ENCODE measurements at places on chromosomes 4 and X.

- DNase-seq = no peak
Observed at GRCh38 chrX:37779857-37780256, at the start of gene CYBB. TSS of gene CYBB (plus strand) at chrX:37780059. CDS start at chrX:37780078, 19 bp downstream.

DNA sequence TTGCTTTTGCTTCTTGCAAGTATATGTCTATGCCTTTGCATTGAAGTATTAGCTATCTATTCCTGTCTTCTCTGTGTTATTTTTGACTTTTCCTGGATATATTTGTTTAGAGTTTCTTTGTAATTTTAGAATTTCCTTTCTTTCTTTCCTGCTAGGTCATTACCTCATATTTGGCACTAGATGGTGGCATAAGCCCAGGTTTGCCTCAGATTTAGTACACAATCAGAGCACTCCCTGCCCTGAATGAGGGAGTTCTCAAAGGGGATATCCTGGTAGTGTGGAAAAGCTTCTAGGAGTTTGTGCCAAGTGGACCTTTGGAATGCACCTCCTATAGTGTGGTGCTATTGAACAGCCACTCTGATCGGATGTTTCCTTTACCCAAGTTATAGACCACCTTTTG lies 181.6 kb downstream of the UGT8 start:
- DNase-seq = no peak

DNA sequence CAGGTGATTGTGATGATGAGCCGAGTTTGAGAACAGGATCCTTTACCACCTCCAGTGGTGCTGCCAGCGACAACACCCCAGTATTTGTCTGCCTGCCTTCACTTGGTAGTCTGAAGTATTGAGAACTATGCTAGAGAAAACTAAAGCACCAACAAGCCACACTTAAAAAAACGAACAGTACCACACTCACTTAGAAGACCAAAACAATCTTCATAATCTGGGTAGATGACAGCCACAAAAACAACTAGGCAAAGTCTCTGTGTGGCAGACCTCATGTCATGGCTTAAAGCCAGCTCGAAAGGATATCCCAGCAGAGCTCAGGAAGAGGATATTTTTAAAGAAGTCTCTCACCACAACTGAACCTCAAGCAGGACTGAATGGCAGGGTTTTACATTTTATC lies 236.0 kb downstream of the GPC3 start:
- no peak for DNase-seq

GRCh38 chr4:99430106-99430505 lies 5.0 kb downstream of the ADH7 start:
- DNase-seq = no peak

- no peak for DNase-seq
Observed at GRCh38 chr4:187179086-187180058, 455.7 kb upstream of the FAT1 start.

GRCh38 chrX:46279925-46280313 lies 265.3 kb downstream of the ZNF674 start:
- no peak for DNase-seq

DNA sequence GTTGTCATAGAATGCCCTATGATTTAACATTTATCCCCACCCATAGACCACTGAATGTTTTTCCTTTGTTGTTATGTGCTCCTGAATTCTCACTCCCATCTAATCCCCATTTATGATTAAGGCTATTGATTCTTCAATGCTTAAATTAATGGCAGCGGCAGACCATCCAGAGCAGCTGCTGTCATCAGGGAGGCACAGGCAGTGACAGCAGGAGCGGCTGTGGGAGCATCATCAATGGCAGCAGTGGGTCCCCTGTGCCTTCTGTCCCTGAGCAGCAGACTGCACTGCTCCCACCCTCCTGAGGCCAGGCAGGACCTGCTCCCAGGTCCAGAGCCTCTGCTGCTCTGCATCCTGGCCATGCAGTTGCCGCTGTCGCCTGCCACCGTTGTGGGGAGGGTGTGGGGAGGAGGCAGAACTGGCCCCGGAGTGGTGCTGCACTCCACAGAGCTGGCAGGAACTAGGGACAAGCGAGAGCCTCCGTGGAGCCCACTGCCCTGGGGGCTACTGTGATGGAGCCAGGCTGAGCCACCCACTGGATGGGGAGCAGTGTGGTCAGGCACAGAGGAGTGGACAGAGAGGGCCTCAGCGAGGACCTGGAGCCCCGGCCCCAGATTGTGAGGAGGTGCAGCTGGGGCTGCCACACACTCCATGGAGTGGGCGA lies 29.0 kb downstream of the NAA11 start:
- DNase-seq = no peak

- no peak for DNase-seq
Observed at GRCh38 chrX:28595346-28595745, 8.1 kb downstream of the IL1RAPL1 start.

DNA sequence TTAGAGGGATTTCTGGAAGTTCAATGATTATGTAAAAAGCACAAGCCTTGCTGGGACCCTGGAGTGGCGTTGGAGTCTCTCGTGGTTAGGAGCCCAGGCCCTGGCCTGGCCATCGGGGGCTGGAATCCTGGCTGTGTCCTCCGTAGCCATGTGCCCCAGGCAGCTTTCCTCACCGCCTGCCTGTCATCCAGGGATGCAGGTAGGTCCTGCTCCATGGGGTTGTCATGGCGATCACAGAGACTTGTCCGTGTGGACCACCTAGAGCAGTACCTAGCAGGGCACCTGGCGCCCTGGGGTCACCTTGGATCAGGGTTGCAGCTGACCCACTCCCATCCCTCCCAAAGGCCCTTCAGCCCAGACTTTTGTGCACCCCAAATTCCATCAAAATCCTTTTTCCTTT lies 30.2 kb upstream of the WFS1 start:
- no peak for DNase-seq

DNA sequence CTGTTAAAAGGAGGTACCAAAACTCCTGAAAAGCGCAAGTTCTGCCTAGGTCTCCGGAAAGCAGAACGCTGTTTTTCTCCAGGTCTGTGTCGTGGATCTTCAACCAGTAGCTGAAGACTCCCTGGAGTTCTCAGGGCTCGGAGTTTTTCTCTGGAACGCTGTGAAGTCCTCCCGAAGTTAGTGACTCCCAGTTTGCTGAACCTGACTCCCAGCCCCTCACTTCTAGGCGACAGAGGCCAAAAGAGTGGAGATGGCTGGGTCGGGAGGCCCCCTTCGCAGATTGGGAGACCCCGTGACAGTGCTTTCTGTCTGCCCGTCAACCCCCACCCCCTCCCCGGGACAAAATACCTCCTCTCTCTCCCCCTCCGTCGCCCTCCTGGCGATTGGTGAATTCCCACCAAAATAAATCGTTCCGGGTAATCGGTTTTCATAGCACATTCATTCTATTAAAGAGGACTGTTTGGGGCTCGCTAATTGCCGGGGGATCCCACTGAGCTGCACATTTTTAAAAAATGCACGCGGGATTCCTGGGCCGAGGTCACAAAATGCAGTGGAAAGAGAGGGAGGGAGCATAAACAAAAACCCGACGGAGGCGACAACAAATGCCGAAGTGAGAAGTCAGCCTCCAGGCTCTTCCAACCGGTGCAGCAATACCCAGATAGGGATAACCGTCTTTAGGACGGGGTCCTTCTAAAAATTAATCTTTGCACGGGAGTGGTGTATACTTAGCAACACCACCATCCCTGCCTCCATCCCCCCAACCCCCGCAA lies 4.0 kb upstream of the MSX1 start:
- no peak for DNase-seq

DNA sequence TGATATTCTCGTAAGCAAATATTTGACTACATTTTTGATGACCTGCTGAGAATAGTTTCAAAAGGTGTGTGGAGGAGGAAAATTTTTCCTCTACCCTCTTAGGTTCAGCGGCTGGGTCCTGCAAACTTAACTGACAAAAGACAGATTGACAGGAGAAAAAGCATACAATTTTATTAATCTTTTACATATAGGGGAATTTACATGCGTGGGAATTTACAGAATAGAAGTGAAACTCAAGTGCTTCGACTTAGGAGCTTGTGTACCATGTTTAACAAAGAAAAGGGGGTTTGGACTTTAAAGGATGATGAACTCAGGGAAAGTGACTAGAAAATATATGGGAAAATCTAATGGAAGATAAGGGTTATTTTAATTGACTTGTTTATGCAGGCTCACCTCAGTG lies 2.5 kb downstream of the HERC6 start:
- DNase-seq = no peak

DNA sequence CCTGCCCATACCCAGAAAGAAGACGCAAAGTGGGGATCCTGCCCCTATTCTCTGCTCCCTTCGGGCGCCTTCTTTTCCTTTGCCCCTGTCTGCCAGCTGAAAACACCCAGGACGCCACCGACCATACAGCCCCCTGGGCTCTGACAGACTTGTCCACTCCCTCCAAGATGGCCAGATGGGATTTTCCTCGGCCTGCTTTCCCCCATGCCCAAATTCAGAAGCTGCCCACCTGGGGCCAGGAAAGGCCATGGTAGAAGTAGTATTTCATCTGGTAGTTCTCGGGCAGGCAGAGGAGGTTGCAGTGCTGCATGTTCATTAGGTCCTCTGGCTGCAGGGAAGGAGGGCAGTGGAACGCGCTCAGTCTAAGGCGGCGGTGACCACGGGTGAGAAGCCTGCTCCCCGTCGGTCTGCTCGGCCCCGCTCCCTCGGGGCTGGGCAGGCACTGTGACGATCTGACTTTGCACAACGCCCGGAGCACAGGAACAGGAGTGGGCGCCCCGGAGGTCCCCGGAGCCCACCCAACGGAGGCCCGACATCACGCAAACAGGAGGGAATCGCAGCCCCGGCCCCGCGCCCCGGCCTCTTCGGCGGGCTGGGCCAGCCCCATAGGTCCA lies 582 bp downstream of the NAA10 start:
- DNase-seq = no peak

GRCh38 chrX:119292445-119292844 lies 56.4 kb downstream of the PGRMC1 start:
- DNase-seq = no peak

GRCh38 chr4:34964613-34965012 lies 1279.7 kb downstream of the ARAP2 start:
- DNase-seq = no peak

- DNase-seq = no peak
Observed at GRCh38 chr4:110480031-110480549, 4.1 kb downstream of the ENPEP start.

DNA sequence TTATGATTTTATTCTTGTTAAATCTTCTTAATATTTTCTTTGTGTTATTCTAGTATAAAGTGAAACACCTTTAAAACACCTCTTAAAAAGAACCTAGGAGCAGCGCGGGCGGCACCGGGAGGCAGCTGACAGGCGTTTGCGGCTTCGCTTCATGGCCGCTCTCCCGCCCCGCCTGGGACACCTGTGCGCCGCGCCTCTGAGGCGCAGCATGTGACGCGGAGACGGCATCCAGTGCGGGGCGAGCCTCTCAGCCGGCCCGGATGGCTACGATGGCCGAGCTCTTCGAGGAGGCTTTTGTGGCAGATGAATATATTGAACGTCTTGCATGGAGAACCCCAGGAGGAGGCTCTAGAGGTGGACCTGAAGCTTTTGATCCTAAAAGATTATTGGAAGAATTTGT lies 1592.7 kb downstream of the TECRL start:
- DNase-seq = no peak

- DNase-seq = no peak
Observed at GRCh38 chr4:66123831-66124413, 453.6 kb upstream of the EPHA5 start.

GRCh38 chr4:41687971-41688370 lies 60.6 kb downstream of the PHOX2B start:
- DNase-seq = no peak

DNA sequence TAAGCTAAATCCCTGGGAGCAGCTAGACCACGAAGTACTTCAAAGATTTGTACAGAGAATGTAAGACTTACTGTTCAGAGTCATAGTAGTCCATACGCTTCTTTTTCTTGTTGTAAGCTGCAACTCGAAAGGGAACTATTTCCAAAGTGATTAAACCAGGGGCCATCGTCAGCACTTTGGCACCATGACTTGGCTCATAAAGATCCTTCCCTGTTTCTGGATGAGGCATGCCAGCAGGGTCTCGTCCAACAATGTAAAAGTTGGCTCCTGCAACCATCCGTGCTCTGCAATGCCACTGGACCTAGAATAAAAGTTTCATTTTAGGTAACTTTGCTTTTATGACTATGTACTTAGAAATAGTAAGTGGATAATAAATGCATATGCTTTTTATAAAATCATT lies 88.5 kb downstream of the PAPSS1 start:
- no peak for DNase-seq

DNA sequence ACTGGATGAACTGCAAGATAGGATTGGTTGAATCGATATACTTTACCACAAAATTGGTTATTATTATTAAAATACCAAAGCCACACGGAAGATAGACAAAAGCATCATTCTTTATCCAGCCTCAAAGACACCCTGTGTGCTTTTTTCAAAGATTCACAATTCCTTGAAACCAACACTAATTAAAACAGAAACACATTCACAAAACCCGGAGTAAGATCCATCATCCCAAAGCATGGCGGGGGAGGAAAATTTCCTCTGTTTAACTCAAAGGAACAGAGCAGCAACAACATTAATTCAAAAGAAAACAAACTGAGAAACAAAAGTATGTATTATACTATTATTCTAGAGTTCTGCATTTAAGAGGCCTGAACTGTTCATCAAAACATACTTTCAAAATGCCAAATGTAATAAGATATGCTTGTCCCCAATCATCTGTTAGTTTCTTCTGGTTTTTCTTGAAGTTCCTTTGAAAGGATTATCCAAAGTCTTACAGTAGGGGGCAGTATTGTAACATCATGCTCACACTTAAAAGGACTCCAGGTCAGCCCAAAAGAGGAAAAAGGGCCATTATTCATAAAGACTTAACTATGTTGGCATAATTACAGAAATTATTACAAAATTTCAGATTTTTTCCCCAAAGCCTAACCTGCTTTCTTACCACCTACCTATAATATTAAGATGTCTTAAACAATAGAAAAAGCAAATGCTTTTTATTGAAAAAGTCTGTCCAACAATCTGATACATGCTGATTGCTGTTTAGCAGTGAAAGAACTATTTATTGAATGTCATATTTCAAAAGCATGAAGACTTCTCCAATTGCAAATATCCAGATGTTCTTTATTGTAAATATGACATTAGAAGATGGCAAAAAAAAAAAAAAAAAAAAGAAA lies 168.7 kb downstream of the SCFD2 start:
- DNase-seq = no peak

DNA sequence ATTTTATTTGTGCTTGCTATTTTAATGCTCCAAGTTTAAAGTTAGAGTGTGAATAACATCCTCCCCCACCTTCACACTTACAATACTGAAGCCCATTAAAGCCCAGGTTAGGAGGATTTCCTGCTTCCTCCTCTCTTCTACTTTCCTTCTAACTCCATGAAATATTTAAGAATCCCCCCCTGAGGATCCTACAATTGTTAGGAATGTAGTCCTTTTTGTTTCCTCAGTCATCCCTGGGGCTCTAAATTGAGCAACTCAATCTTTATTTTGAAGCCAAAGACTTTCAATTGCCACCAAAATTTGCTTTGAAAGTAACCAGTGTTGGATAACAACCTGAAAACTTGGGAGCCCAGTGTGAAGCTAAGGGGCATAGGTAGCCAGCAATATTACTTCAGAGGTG lies 276.9 kb downstream of the FAM47A start:
- no peak for DNase-seq

- DNase-seq = no peak
Observed at GRCh38 chr4:74397748-74398426, 32.9 kb downstream of the EREG start.

GRCh38 chr4:73152893-73153292 lies 83.4 kb upstream of the COX18 start:
- no peak for DNase-seq

Data from stimulated activated CD8-positive, alpha-beta memory T cell treated with anti-CD3 and anti-CD28 coated beads, Interleukin-7, amount 100 ng/mL, for 24 hours (primary cell).